ENCODE measurements at places on chromosomes 2 and 18. TPM values are rescaled to one million over a fixed set of nuclear protein-coding genes. Genes with fewer than 3 reads are reported as not detected.

Gene GLI2
- 9.2 TPM for total RNA-seq

Gene TRABD2A
- 3.1 TPM for total RNA-seq

Gene BOK
- total RNA-seq, result 11.8 TPM

Gene MARS2
- total RNA-seq, result 6.1 TPM

Gene MPP4
- 0.15 TPM for total RNA-seq

Gene LYG1
- 0.89 TPM for total RNA-seq

Gene AQP12B
- 0.15 TPM for total RNA-seq

Gene TTN
- total RNA-seq, result 28.2 TPM

Gene NEURL3
- total RNA-seq, result 1.1 TPM

Gene CTLA4
- total RNA-seq, result 3.9 TPM

- DNase-seq, result no peak
Observed at GRCh38 chr18:50775726-50776125, 44.1 kb downstream of the MRO start.

- no peak for DNase-seq
Observed at GRCh38 chr18:8536231-8536630, 73.0 kb upstream of the RAB12 start.

DNA sequence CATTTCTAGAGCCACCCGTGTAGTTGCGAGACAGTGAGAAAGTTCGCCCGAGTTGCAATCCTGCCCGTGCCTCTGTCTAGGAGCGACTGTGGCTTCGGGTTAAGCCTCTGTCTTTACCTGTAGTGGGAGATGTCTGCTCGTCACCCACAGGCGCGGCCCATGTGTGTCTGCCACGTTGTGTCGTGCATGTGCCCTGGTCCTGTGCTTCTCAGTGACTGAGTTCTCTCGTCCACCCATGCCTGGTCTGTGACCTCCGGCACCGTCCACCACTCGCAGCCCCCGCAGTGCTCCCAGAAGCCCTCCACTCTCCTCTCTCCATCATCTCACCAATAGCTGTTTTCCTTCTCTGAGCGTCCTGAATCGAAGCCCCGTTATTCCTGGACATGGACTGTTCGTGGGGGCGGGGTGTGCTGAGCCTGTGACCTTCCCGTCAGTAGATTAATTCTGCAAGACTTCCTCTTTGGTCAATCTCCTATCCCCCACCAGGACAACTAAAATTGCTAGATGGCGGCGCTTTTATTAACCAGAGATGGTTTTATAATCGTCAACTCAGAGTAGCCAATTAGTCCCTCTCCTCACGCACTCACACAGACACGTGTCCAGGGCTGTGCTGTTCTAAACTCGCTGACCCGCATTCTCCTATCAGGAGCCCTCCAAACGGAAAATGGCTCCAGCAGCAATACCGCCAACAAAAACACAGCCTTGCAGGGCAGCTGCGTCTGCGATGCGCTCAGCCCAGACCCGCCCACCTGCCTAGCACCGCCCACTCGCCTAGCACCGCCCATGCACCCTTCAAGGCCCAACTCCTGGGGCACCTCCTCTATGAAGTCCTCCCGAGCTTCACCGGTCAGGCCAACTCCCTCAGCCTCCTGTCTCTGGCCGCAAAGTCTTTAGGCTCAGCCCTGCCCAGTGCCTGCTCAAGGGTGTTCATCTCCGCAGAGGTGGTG lies 119.4 kb downstream of the TWIST2 start:
- no peak for DNase-seq

- no peak for DNase-seq
Observed at GRCh38 chr2:174002679-174003078, 37.5 kb upstream of the SP3 start.

GRCh38 chr18:31685097-31686082 lies 1.0 kb upstream of the B4GALT6 start:
- peak; percentile 87 for DNase-seq

DNA sequence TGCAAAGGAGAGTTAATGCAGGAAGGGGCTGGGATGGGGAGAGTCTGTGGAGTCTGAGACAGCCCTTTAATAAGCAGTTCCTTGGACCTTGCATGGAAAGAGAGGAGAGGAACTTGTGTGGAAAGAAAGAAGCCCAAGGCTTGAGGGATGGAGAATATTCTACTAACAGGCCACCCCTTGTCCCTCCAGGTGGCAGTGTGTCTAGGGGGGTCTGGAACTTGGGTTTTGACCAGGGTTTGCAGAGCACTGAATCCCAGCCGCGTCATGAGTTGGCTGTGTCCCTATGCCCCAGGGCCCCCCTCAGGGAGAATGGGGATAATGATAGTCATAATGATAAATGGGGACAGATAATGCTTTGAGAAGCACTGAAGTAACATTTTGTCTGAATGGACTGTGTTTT lies 15.0 kb downstream of the TCF7L1 start:
- DNase-seq, result no peak

- no peak for DNase-seq
Observed at GRCh38 chr2:32095671-32096070, 32.3 kb downstream of the SPAST start.

DNA sequence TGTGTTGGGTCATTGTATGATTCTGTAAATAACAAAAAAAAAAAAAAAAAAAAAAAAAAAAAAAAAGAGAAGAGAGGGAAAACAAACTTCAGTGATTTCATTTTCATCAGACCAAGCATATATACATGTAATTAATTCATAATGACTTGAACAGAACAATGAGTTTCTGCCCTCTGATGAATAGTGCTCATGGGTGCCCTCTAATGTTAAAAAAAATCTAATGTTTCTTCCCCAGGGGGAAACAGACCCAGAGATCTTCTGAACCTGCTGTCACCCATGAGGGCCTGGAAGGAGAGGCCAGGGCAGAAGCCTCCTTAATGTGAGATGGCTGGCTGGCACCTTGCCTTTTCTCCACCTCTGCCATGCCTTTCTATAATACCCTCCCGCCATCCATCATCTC lies 289.2 kb downstream of the ZNF521 start:
- no peak for DNase-seq

GRCh38 chr18:75207310-75208154 lies 1.4 kb downstream of the PTGR3 start:
- DNase-seq, result peak; percentile 80

- DNase-seq, result no peak
Observed at GRCh38 chr2:210443527-210443926, 33.0 kb downstream of the LANCL1 start.

DNA sequence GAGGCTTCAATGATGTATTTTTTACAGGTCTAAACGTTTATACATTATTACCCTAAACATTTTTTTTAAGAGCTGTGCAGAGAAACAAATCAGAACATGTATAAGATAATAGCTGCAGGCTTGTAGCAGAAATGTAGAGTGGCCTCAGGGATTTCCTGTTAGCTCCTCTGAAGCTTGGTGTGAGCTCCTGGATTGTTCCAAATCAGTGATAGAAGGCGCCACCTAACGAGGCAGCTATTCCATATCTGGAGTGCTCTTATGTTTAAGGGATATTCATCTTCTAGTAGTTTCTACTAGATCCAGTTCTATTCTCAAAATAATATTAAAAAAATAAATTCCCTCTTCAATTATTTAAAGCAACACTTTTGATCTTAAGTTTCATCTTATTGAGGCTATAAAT lies 93.1 kb downstream of the LRP1B start:
- DNase-seq, result peak; percentile 31

- DNase-seq, result no peak
Observed at GRCh38 chr2:122737429-122738077, 982.1 kb downstream of the TSN start.

DNA sequence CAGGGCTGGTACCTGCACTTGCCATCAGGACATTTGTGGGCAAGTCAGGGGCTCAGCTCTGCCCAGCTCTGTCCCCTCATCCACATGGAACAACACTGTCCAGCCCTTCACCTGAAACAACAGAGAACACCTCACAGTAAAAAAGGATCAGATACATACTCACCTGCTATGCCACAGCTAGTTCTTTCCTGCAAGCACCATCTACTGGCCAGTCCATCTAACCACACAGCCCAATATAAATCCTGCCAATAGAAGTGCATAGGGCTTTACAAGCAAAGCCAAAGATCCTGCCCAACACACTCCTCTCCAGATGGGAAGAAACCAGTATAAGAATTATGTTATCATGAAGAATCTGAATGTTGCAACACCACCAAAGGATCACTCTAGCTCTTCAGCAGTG lies 52.2 kb upstream of the GALNT13 start:
- no peak for DNase-seq

GRCh38 chr2:116953-117352 lies 70.6 kb upstream of the FAM110C start:
- no peak for DNase-seq

GRCh38 chr2:219386532-219387280 lies 1.0 kb downstream of the DNPEP start:
- DNase-seq, result no peak

DNA sequence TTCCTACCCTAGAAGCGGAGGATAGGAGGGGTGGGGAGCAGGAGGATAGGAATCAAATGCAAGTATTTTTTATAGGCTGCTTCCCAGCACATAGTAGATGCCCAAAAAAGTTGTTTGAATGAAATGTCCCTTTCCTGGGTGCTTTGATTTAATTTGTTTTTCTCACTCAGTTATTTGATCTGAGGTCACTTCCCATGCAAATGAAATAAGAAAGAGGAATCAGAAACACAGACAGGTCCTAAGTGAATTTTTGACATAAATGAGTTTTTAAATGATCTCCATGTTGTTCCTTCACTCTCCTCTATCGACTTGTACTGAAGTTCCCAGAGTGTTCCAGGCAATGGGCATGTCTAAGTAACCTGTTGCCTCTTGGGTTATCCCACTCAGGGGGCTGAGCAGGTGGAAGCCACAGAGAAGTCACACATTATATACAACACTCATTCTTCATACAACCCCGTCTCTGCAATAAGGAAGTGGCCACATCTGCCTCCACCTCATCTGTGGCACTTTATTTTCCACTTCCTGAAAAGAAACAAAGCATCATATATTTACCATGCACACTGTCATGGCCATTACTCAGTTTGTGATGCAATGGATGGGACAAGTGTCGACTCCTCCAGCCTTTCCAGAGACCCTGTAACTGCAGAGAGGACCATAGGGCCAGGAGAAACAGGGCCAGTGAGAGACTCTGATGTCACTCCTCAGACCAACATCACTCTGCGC lies 81.9 kb upstream of the ZNF397 start:
- no peak for DNase-seq

- DNase-seq, result peak; percentile 93
Observed at GRCh38 chr2:188668017-188668680, 306.0 kb upstream of the COL3A1 start.

- DNase-seq, result no peak
Observed at GRCh38 chr18:2532797-2533196, 38.5 kb downstream of the METTL4 start.

DNA sequence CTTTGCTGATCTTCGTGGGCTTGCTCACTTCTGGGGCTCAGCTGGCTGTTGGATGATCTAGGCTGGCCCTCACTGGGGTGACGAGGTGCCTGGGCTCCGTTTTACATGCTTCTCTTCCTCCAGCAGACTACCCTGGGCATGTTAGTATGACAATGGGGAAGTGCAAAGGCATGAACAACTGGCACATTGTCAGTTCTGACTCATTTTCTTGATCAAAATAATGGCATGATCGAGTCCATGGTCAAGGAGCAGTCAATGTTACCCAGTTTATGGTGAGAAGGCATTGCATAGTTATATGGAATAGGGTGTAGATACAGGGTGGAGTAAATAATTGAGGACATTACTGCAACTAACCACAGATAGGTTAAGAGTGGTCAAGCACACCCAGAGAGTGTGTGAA lies 10.0 kb upstream of the UPP2 start:
- no peak for DNase-seq

GRCh38 chr2:199740111-199740428 lies 110.9 kb downstream of the FTCDNL1 start:
- DNase-seq, result no peak

- DNase-seq, result no peak
Observed at GRCh38 chr2:117968722-117969121, 45.1 kb downstream of the CCDC93 start.

- DNase-seq, result no peak
Observed at GRCh38 chr2:143401861-143402260, 272.6 kb downstream of the ARHGAP15 start.

- peak; percentile 42 for DNase-seq
Observed at GRCh38 chr2:68812251-68812650, 58.9 kb downstream of the BMP10 start.

DNA sequence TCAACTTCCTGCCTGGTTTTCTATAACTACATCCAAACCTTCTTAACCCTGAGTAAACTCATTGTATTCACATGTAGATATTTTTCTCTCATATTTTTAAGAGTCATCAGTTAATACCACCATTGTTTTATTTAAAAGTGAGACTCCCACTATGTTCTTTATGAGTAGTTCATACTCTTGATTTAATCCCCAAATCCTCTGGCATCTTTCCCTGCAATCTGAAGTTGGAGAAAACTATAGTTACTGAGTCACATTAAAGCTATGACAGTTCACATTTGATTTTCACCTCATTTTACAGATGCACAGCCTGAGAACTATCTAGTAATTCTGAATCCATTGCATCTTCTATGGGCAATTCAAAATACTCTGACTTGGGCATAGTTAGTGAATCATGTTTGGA lies 1358.7 kb upstream of the NRXN1 start:
- DNase-seq, result no peak

All from lung (tissue), 17 donors.